ENCODE measurements at places on chromosomes 12 and 14.

DNA sequence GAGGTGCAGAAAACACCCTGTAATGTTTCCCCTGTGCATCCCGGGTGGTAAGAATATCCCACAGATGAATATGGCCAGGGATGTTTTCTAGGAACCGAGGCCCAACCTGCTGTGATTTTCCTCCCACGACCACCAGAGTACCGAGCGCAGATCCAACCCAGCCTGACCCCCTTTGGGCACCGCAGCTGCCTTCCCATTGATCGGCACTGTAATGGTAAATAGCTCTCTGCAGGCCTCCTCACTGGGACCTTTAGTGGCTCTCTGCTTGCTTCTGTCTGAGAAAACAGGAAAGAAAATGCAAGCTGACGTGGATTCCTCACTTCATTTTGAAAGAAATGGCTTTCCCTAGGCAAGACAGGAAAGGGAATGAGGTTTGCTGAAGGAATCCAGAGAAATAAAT, 2.4 kb upstream of the RAB15 start:
- DNase-seq, result no peak

DNA sequence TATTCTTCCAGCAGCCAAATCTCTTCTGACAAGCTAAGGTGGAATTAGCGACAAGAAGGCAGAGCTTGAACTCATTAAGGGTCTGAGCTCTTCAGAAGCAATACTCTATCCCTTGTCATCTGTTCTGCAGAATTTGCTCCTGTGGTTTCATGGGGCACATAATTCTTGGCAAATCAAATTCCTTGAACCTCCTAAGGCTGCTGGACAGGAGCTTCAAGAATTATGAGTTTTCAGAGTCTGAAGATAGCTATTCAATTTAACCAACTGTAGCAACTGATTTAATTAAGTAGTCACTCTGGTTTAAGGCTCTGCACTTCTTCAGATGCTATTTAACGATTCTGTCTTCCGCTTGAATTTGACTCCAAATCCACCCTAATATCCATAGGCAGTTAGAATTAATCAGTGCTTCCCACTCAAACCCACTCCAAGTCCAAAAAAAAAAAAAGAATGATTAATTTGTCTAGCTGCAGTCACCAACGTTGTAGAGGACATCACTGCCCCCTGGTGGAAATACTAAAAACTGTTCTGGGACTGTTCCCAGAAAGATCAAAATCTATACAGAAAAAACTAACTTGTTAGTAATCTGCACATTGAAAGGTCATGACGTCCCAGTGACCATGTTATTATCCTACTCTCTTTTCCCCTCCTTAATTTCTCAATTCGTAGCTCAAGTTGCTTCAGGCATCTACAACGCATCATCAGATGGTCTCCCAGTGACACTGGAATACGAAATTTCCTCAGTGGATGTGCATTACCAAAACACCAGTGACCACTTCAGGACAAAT, 169.9 kb downstream of the KIF21A start:
- DNase-seq, result peak; percentile 34

DNA sequence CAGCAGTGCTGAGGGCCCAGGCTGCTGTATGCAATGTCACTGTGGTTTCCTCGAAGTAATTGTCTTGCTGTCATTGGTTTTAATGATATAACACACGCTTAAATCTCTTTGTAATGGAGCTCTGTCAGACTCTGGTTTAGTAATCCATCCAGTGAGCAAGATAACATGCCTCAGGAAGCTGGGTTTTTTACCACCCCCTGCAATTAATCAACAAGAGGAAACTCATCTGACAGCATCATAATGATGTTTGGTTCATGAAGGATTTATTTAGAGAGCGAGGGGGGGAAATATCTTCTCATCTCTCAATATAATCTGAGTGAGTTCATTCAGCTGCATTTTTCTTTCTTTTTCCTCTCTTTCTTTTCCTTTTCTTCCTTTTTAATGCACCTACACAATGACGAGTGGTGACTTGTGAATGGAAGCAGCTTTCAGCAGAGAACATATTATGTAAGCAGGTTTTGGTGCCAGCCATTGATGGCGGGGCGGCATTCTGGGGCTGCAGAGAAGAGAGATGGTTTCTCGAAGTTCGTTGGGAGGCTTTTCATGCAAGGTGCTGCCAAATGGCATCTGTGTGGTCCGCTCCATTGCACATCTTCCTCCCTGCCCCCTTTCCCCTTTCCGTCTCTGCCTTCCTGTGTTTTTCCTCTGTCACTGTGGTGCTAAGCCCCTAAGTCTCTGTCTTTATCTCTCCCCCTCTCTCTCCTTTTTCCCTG, 6.7 kb downstream of the RPH3A start:
- no peak for DNase-seq

DNA sequence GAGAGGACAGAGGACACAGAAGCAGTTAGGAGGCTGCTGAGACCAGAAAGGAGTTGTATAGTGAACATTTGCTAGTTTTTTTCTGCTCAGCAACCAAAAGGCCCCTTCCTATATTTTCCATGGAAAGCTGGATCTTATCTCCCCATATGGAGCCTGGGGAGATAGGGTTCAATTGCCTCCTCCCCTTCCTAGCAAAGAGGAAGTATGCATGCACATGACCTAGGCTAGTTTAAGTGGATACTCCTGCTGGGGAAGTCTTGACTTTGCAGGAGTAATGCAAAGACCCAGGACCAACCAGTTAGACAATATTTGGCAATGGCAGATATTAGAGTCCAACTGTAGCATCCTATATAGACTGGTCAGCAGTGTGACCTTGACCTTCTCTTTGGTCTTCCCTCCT, 15.1 kb downstream of the CHD8 start:
- no peak for DNase-seq

DNA sequence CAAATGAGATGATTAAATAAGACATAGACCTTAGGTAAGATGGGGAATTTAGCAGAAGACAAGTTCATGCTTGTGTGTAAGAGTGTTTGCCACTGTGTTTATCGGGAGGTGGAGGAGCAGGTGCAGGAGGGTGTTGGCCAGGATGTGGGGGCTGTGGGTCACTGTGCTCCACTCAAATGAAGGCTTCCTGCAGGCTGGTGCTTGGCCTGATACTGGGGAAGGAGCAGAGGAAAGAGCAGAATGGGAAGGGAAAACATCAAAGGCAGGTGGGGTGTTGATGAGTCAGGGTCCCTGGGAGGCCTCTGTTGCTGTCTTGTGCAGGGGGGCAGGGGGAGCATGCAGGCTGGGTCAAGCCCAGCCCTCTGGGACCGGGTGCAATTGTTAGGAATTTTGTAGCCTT, 126.5 kb downstream of the TSPAN9 start:
- no peak for DNase-seq

DNA sequence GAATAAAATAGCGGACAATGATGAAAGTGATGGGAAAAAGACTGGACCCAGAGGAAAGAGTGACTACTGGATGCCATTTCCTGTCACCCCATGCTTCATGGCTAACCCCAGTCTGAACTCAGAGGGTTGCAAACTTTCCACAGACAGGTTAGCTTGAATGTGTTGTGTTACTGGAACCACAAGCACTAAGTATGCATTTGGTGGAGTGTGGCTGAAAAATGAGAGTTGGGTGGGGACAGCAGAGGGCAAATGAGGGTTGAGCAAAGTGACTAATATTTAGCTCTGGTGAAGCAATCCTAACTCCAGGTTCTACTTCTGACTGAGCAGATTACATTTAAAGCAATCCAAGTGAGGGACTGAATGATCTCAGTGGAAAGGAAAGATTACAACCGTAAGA, 1.6 kb downstream of the SLC16A7 start:
- peak; percentile 70 for DNase-seq

DNA sequence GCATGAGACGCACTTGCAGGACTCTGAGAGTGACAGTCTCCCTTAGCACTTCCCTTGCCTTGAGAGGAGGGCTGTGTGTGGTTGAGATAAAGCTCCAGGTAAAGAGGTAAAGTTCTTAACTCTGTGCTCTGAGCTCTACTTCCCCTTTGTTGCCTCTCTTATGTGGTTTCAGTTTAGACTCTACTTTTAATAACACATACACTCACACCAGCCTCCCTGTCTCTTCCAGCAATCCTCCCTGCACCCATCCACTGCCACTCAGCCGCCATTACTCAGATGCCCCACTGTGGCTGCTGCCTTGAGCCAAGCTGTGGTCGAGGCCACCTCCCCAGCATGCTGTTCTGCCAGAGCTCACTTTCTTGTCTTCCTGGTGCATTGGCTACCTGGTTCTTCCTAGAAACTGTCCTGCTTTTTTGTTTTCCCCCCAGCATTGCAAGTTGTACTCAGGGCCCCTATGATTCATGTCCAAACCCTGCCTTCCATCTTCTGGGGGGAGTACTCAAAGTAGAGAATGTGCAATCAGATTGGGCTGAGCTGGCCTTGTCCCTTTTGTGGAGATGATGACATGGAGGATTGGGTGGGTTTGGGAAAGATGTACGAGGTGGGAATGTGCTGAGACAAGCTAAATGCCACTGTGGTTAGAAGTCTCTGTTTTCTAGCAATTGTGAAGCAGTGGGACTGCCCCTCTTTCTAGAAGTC, 115.5 kb upstream of the PARP11 start:
- DNase-seq, result no peak
